NCI-H82 (cell line): ENCODE measurements at places on chromosomes 11 and 22.
A peak's percentile ranks its signal among the peaks of the same experiment; 100 is the strongest.

- DNase-seq = no peak
Observed at GRCh38 chr11:126340960-126341606, 14.4 kb upstream of the ST3GAL4 start.

DNA sequence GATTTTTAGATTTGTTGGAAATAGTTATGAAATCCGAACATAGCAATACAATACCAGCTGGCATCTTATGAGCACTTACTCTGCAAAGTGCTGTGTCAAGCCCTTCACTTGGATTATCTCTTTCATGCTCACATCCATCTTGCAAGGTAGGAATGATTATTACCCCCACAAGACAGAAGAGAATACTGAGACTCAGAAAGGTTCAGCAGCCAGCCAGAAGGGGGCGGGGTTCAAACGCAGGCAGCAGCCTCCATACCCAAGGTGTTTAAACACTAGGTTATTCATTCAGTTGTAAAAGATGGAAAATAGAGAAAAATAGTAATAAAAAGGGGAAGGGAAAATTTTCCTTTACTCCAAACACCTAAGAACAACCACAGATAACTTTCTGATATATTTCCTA is 158.5 kb downstream of the CCDC34 start:
- peak; percentile 8 for DNase-seq

DNA sequence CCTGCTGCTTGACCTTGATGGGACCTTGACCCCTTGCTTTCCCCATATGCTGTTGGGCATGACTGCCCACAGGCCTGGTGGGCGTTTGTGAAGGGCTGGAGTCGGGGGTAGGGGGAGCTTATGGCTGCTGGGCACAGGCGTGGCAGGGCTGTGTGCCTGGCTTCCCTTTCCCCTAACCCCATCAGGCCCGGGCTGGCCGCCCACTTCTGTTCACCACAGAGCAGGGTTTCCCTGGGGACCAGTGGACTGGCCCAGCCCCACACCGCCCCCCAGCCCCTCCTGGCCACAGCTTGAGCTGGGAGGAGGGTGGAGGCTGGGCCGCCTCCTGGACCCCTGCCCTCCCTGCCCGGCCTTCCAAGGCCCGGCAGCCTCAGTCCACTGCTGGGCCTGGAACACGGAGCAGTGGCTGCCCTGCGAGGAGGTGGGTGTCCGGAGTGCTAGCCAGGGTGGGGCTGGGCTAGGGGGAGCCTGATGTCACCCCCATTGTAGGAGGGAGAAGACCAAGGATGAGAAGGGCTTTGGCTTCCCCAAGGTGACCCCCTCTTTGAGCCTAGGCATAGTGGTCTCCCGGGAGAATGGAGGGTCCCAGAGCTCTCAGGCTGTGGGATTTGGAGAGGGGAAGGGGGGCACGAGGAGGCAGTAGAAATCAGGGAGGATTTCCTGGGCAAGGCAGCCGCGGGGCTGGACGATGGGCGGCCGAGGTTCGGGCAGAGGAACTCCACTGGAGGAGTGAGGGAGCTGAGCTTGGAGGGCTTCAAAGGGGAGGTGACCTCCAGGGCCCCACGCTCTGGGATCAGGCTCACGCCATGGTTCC is at the start of gene AIFM3:
Gene AIFM3, plus strand, starts transcription at position 373 of the 814 bp plus-strand sequence. CDS start 690 bp downstream, outside the sequence.
- no peak for DNase-seq

- DNase-seq = no peak
Observed at GRCh38 chr11:134800826-134801225, 388.8 kb upstream of the B3GAT1 start.

GRCh38 chr11:12103411-12104225 is 6.8 kb upstream of the MICAL2 start:
- DNase-seq = no peak

GRCh38 chr11:32161293-32161692 is 70.4 kb downstream of the RCN1 start:
- peak; percentile 29 for DNase-seq

- DNase-seq = no peak
Observed at GRCh38 chr11:62267050-62267449, 2.9 kb upstream of the SCGB2A2 start.

GRCh38 chr11:99069856-99070444 is 49.2 kb downstream of the CNTN5 start:
- DNase-seq = no peak

DNA sequence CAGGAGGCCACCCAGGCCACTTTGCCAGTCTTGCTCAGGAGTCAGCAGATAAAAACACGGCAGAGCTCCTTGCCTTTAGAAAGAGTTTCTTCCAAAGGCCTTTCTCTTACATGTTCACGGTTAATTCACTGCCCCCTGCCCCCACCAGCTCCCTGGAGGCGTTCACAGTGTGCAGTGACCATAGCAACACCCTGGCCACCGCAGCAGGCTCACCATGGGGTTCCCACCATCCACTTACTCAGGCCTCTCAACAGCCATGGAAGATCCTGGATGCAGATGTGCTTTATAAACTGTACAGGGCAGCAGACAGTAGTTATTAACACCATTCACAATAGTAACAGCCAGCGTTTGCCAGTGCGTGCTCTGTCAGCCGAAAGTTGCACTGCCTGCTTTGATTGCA is 10.6 kb upstream of the MYO7A start:
- DNase-seq = no peak

DNA sequence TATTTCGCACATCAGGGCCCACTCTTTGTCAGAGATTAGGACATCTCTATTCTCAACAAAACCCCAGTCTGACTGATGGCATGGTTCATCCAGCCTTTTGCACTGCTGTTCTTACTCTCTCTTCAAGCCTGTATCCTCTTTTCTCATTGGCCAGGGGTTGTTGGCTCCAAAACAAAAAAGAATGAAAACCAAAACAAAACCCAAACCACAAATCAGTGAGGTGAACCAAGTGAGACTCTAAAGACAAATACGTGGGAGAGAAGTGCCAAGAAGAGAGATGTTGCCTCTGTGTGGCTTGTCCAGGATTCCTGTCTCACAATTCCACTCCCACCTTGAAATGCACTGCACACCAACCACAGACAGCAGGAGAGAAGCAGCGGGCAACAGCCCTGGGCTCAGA is 278.9 kb upstream of the NARS2 start:
- DNase-seq = no peak

DNA sequence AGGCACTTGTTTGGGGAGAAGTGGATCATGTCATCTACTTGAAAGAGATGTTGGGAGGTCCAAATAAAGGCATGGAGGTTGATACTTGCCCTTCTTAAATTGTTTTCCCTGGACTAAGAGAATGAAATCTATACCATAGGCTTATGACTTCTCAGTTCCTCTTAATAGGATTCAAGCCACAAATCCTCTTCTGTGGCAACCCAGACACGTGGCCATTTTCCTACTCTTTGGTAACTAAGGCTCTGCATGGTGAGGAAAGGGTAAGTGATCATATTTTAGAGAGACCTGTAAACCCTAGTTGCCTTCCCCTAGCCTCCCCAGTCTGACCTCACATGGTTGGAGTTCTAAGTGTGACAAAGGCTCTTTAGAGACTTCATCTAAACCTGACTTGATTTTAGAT is 72.9 kb upstream of the CD44 start:
- DNase-seq = peak; percentile 57

GRCh38 chr22:32205974-32206773 is 1.3 kb upstream of the RFPL2 start:
- DNase-seq = peak; percentile 15

DNA sequence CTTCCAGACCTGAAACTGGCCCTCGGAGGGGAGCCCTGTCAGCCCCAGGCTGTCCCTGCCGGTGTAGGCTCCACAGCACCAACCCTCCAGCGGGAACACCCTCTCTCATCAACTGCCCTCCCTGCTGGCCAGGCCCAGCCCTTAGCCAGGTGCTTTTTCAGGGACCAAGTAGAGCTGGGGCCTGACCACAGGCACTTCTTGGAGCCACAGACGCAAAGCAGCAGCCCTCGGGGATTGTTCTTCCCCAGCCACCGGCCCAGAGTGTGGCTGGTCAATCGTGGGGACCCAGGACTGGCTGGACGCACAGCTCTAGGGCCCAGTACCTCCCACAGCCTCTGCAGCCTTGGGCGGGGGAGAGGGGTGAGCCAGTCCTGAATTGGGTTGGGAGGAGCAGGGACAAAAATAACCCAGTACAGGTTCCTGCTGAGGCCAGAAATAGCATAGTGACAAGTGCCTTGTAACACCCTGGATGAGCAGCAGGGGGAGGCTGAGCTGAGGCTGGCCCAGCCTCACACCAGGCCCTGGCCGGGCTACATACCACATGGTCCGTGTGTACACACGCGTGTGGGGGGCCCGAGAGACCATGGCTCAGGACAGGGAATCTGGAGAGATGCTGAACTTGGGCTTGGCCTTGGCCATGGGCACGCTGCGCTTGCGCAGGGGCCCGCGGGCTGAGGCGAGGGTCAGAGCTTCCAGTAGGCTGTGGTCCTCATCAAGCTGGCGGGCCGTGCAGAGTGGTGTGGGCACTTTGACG is 2.0 kb downstream of the KCNJ11 start:
- peak; percentile 76 for DNase-seq

GRCh38 chr22:46367707-46368191 is 32.2 kb downstream of the TRMU start:
- DNase-seq = peak; percentile 60

DNA sequence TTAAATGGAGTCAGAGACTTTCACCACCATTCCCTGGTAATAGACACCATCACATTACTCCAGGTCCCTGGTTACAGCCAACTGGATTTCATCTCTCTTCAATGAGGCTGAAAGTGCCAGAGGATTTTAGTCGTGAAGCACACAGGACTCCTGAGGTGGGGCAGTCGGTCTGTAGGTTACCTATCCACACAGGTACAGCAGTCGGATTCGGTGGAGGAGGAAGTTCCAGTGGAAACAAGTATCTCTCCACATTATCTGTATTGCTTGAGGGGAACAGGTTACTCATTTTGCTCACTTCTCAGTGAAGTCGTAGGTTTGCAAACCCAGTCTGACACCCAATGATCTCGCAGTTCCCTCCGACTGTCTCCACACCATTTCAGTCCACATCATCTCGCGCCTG is 82.3 kb upstream of the TMEM45B start:
- DNase-seq = no peak

DNA sequence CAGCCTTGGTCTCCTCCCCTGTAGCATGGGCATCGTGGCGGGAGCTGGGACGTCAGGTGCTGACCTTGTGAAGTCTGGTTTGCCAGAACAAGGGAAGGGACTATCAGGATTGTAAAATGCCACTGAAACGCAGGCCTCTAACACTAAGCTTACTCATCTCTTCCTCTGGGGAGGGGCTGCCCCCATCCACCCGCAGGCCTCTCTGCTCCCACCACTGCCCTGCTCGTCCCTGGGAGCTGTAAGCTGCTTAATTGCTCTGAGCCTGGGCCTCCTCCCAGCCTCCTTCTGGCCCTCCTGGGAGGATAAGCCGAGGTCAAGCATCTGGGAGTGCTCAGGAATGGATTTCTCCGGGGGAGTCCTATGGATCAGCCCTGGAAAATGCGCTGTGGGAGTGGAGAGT is 8.4 kb downstream of the SHISAL1 start:
- DNase-seq = peak; percentile 96

GRCh38 chr11:124481365-124482323 is 36.1 kb upstream of the OR8B8 start:
- DNase-seq = peak; percentile 73

DNA sequence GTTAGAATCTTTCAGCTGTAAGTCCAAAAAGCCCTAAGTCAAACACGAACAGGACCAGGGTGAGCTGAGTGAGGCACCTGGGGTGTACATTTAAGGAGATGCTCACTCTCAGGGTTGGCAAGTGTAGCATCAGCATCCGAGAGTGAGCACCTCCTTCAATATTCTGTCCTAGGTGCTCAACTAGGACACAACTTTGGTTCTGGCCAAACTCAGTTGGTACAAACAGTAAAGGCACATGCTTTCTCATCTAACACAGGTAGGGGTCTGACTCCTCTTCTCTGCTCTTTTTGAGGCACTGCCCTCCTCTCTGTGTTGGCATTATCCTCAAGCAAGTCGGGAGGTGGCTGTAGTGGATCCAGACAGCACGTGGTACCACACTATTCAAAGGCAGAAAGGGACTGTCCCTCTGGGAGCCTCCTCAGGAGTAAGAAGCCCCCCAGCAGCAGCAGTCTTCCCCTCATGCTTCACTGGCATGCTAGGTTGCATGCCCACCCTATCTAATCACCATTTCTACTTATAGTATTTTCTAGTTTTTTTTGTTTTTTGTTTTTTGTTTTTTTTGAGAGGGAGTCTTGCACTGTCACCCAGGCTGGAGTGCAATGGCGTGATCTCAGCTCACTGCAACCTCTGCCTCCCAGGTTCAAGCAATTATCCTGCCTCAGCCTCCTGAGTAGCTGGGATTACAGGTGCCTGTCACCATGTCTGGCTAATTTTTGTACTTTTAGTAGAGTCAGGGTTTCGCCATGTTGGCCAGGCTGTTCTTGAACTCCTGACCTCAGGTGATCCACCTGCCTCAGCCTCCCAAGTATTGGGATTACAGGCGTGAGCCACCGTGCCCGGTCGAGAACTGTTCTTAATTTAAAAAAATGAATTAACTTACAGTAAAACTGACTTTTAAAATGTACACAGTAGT is 14.7 kb upstream of the MAPK1 start:
- DNase-seq = no peak

DNA sequence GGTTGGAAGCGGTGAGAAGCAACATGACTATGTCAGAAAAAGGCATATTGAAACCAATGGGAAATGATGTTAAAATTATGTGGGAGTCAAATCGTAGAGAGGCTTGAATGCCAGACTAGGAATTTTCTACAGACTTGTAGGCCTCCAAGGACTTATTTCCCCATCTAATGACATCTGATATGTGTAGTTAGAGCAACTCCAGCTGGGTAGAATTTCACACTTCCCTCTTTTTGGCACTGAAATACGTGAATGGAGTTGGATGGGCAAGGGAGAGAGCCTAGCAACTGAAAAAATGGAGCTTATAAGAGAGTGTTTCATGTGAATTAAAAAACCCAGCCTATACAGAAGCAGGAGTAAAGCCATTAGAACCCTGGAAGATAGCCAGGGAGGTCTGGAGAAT is 304.2 kb downstream of the INSC start:
- DNase-seq = no peak

DNA sequence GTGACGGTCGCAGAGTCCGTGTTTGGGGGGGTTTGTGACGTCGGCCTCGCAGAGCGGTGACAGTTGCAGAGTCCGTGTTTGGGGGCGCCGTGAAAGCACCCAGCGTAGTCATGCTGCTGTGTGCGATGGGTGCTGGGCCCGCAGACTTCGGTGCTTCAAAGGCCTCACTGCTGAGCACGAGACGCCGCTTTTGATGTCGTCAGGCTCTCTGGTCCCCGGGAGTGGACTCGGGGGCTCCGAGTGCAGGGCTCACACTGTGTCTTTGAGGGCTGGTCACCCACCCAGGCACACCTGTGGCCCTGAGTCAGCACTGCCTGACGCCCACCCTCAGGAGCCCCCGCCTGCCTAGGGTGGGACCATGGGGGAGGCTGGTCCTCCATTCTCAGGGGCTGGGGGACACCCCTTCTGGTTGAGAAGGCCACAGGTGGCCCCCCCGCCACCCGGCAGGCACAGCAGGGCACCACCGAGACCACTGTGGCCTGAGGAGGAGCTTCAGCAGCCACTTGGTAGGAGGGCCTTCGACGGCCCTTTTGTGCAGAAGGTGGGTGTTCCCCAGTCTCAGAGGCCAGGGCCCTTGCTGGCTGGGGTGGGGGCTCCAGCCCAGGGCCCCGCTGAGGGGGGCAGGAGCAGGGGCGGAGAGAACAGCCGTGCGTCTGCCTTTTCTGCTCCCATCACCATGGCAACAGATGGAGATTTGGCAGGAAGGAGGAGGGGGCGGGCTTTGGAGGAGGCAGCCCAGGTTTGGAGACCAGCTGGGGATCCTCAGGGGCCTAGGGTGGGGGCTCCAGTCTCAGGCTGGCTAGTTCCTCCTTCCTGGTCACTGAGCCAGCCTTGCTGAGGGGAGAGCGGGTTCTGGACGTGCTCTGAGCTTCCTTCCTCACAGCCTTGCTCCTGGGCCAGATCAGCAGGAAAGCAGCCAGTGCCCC is 20.9 kb downstream of the BRSK2 start:
- no peak for DNase-seq
